ENCODE measurements at places on chromosomes 1 and 21.

GRCh38 chr1:6922096-6922931 is 137.1 kb downstream of the CAMTA1 start:
- no peak for DNase-seq

DNA sequence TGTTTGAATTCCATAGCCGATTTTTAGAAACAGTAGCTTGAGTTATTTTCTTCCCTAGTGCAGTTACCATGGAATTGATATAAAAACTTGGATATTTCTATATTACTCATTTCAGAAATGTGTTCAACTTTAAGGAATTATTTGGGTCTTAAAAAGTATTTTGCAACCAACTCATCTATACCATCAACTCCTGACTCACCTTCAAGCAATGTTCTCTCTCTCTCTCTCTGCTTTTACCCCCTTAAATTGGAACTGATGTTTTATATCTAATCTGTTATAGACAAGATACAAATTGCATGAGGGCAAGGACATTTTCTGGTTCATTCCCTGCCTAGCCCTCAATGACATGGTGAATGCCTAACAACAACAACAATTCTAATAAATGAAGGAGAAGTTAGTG is 214.7 kb upstream of the NRIP1 start:
- DNase-seq = no peak

DNA sequence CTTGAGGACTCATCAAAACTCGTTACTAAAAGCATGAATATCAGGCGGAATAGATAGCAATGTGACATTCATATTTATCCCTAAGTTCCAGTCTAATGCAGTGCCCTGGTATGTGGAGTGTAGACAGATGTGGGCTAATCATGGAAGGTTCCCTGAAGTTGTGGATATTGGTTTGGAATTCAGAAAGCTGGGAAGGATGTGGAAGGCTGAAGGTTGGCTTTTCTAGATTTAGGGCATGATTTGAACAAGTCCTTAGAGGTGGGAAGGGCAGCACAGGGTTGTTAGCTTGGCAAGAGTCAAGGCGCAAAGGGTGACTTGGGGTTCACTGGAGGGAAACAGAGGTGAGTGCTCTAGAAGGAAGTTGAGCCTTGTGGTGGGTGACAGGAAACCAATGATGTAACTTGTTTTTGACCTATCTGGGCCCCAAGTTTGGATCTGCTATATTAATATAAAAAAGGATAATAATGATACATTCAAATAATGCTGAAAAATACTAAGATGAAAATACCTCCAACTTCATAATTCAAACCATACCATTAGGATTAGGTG is 21.9 kb downstream of the LGALS8 start:
- no peak for DNase-seq

DNA sequence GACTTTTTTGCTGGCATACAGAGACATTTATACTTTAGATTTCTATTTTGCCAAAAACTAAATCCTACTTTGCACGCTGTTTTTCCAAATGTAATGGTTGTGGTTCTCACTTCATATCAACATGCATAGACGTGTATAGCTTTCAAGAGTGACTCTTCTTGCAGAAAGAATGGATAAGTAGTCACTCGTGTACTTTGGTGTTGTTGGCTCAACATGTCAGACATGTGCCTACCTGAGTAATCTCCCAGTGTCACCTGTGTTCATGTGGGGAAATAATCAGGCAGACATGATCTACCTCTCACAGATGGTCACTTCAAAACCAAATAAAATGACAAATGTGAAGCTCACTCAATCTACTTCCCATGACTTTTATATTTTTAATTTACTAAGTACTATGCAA is 73.1 kb downstream of the GPR88 start:
- no peak for DNase-seq

DNA sequence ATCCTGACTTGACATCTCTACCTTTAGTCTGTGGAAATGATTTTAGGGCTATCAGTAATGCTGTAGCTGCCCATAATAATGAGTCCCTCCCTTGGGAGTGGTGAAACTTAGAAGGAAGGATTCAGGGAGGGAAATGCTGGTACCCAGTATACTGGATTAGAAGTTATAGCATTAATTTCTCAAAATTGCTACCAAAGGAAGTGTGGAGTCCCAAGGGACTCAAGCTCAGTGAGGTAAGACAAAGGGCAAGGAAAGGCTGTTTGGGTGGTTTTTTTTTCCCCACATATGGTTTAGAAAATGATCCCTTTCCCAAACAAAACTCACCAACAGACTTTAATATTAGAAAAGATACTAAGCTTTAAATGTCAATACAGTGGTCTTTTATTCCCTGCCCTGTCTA is 99.9 kb downstream of the CD247 start:
- DNase-seq = no peak

GRCh38 chr1:167367705-167368104 is 147.0 kb downstream of the POU2F1 start:
- no peak for DNase-seq

DNA sequence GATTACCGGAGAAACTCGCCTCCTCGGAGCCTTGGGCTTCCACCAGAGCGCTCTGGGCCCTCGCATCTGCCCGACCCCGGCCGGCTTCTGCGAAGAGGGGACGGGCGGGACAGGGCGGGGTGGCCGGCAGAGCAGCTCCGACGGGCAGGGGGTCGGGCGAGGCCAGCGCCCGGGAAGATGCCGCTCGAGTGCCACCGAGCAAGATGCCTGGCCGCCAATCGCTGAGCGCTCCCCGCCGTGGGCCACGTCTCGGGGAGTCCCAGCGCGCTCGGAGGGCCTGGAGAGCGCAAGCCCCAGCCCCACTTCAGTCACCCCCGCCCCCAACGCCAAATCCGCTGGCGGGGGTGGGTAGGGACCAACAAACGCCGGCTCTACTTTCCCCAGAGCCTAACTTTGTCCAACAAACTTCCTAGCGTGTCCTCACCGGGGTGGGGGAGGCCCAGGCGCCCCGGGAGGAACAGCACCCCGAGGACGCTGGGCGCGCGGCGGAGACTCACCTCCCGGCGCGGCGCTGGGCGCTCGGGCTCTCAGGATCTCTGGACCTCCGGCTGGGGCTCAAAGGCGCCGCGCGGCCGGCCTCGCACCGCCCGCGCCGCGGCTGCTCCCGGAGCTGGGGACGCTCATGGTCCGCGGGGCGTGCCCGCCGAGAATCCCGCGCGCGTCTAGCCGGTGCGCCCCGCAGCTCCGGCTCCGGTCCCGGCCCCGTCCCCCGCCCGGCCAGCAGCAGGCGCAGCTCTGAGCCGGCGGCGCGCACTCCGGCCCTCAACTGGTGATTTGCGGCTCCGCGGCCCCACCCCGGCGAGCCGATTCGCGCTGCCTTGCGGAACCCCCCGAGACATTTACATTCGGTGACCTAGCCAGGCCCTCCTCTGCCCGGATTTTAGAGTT is at the start of gene BCAR3:
Gene BCAR3, minus strand, starts transcription at position 737 of the 888 bp plus-strand sequence. CDS start 6,907 bp downstream, outside the sequence.
- no peak for DNase-seq

GRCh38 chr1:196088541-196088940 is 519.7 kb downstream of the KCNT2 start:
- DNase-seq = no peak

GRCh38 chr1:223316082-223316481 is 47.9 kb downstream of the SUSD4 start:
- DNase-seq = no peak

DNA sequence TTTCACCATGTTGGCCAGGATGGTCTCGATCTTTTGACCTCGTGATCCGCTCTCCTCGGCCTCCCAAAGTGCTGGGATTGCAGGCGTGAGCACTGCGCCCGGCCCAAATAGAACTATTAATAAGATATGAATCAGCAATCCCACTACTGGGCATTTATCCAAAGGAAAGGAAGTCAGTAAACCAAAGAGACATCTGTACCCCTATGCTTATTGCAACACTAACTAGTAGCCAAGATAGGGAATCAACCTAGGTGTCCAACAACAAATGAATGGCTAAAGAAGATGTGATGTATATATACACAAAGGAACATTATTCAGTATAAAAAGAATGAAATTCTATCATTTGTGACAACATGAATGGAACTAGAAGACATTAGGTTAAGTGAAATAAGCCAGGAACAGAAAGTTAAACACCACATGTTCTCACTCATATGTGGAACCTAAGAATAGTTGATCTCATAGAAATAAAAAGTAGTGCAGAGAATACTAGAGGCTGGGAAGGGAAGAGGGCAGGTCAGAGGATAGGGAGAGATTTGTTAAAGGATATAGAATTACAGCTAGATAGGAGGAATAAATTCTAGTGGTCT is 48.8 kb downstream of the XPR1 start:
- no peak for DNase-seq

DNA sequence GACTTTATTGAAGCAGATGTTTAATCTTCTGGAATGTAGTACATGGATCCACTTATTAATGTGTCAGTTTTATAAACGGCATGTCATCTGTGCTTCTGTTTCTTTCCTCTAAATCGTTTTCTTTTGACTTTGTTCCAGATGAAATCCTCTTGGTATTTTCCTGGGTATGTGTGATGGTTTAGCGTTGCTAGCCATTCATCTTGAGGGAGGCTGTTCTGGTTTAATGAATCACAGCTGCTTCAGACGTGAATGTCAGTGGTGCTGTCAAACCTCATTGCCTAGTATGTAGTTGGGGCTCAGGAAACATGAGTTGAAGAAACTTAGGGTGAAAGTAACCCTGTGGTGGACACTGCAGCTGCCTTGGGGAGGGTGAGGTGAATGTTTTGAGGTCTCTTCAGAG is 33.2 kb downstream of the KCNK1 start:
- DNase-seq = no peak

DNA sequence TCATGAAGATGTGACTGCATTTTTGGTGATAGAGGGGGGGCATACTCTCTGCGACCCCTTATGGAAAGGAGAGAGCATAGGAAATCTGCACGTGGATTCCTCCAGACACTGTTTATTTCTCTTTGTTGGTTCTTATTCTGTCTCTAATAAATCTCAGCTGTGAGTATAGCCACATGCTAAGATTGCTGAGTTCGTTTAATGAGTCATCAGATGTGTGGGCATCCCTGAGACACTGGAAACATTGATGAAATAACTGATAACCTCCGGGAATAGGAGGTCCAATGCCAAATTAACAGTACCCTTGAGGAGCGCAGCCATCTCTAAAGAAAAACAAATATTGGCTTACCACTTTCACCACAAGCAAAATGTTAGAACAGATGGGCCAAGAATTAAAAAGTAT is 880.2 kb upstream of the NEGR1 start:
- DNase-seq = no peak

DNA sequence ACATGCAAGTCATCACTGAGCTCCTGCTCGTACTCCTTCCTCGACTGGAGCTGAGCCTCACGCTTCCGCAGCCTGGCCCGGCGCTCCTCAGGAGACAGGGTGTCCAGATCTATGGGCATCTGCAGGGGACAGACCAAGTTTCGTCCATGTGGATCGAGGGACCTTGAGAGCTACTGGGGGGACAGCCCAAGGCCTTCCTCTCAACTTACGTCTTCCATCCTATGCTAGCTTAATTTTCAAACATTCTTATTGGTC is 2.4 kb downstream of the MRPL55 start:
- DNase-seq = no peak

- DNase-seq = no peak
Measured at GRCh38 chr1:221816899-221817298, 75.0 kb upstream of the DUSP10 start.

GRCh38 chr1:116375887-116376728 is 3.1 kb downstream of the ATP1A1 start:
- no peak for DNase-seq

DNA sequence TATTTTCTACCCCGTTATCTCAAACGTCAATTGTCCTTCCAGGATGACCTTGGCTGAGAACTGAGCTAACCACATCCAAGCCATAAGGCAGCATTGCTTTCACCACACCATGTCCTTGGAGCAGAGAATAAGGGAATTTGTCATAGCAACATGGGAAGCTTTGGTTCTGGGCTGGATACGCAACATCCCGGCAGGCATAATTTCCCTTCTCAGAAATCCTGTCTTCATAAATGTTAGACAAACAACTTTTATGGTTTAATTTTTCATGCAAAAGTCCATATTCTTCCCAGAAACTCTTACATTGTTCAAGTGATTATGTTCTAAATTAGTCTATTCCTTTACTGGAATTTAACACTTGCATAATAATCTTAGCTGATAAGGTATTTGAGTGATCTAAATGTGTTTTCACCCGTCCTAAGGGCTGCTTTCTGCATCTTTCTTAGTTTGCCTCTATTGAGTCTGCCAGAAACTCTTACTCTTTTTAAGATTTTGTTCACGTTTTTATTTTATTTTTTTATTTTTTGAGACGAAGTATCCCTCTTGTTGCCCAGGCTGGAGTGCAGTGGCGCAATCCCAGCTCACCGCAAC is 51.8 kb downstream of the KCNJ15 start:
- no peak for DNase-seq

DNA sequence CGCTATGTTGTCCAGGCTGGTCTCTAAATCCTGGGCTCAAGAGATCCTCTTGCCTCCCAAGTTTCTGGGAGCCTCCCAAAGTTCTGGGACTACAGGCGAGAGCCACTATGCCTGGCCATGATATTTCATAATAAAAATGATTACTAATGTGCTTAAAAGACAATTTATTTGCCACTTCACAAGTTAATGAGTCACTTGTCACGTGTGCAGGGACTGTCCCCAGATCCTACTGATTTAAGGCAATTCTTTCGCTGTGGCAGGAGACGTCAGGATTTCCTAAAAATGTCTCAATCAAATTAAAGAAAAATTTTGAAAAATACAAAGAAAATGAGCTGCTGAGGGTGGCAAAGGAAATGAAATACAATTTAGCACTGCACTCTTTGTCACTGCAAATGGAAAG is 43.5 kb downstream of the B3GALNT2 start:
- DNase-seq = no peak

DNA sequence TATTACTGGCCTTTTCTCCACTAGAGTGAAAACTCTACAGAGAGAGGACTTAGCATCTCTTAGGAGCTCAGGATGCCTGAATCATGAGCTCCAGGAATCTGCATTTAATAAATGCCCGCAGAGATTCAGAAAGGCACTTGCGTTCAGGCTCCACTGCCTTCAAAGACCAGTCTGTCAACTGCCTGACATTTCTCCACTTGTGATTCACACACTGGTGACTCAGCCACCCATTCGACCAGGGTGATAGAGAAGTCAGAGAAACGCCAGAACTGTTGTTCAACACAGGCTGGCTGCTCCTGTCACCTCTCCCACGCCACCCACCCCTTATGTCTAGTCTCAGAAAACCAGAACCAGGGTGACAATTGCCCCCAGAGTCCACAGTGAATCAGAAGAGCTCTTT is 26.9 kb upstream of the LBR start:
- DNase-seq = no peak

DNA sequence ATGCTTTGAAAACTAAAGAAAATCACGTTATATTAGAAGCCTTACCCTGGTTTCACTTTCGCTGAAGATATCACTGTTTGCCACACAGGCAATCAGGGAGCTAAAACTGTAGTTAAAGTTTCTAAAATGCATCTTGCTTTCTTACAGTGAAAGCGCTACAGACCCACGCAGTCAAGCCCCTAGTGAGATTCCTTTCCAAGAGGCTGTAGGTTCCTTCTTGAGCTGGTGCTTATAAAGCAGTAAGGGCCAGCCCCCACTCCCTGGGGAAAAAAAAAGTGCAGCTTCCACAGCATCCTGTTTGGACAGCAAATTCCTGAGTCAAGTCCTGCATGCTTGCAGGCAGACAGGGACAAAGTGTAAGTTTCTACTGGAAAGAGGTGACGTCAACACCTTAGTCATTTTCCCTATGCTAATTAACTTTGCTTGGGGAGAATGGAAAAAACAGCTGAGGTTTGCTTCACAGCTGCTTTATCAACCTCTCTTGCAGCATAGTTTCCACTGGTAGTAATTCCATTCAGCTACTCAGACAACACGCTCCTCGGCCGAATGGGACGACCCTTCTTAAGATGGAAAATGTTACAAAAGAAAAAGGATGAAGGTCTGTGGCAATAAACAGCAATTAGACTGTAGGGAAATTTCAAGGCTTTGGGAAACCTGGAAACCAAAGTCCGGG is 14.7 kb upstream of the KCNE1 start:
- no peak for DNase-seq

GRCh38 chr1:155245163-155245524 is 10.1 kb downstream of the ENTREP3 start:
- no peak for DNase-seq
